ENCODE measurements at places on chromosomes 3 and 15. TPM values are rescaled to one million over a fixed set of nuclear protein-coding genes. Genes with fewer than 3 reads are reported as not detected.

Gene CLASP2
- total RNA-seq: 86.9 TPM

Gene BUB1B
- 1.4 TPM for total RNA-seq

Gene HHLA2
- total RNA-seq: not detected

Gene SLC27A2
- total RNA-seq: 0.96 TPM

Gene CMTM8
- total RNA-seq: 19.3 TPM

Gene CHRM5
- total RNA-seq: not detected

Gene ECE2
- total RNA-seq: not detected

Gene TEX55
- total RNA-seq: not detected

Gene MME
- total RNA-seq: 119 TPM

Gene ISLR2
- 0.88 TPM for total RNA-seq

Gene NBEAL2
- 54.4 TPM for total RNA-seq

Gene WNT5A
- total RNA-seq: 54.7 TPM

Gene SLC22A13
- total RNA-seq: not detected

Gene MCF2L2
- 0.64 TPM for total RNA-seq

Gene NOP10
- total RNA-seq: 130 TPM

Gene GRK7
- total RNA-seq: 0.33 TPM

Gene RETNLB
- not detected for total RNA-seq

Gene HRG
- total RNA-seq: not detected

Gene SI
- total RNA-seq: not detected

Gene CCR2
- 1.3 TPM for total RNA-seq

Gene CCDC39
- total RNA-seq: not detected

Gene TMEM62
- 61.6 TPM for total RNA-seq

Gene ITIH1
- not detected for total RNA-seq

Gene TGM5
- total RNA-seq: 3.1 TPM

Gene SLC12A1
- not detected for total RNA-seq

Gene CCR8
- total RNA-seq: not detected

Gene ZBED2
- total RNA-seq: not detected

Gene KLHL6
- 2.7 TPM for total RNA-seq

Gene ACKR4
- total RNA-seq: 2.5 TPM

Gene TMEM108
- 0.44 TPM for total RNA-seq

Gene GATM
- 8.8 TPM for total RNA-seq

Gene RTP3
- not detected for total RNA-seq

Gene KY
- total RNA-seq: 0.33 TPM

Gene KLHL40
- not detected for total RNA-seq

Gene CORO2B
- total RNA-seq: 3.5 TPM

Gene CHMP2B
- 42.6 TPM for total RNA-seq

Gene MITF
- 25.6 TPM for total RNA-seq

Gene ANKRD63
- not detected for total RNA-seq

Gene PRKCD
- total RNA-seq: 36.8 TPM

Gene LSMEM2
- total RNA-seq: not detected

Gene CD200R1
- total RNA-seq: 3.4 TPM

Gene VEPH1
- total RNA-seq: under 0.01 TPM

Data from breast epithelium (tissue), 4 donors.